ENCODE measurements at places on chromosomes 2 and 18.
A peak's percentile ranks its signal among the peaks of the same experiment; 100 is the strongest.

DNA sequence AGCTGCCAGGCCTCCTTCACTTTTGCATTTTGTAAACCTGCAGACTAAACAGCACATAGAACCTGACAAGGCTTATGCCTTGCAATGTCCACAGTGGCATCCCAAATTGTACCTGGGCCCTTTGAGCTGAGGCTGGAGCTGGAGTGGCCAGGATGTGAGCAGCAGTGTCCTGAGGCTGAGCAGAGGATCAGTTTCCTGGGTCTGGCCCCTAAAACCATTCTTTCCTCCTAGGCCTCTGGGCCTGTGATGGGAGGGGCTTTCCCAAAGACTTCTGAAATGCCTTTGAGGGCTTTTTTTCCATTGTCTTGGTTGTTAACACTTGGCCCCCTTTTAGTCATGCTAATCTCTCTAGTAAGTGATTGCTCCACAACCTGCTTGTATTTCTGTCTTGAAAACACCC, 32.8 kb downstream of the FSIP2 start:
- peak; percentile 12 for DNase-seq

DNA sequence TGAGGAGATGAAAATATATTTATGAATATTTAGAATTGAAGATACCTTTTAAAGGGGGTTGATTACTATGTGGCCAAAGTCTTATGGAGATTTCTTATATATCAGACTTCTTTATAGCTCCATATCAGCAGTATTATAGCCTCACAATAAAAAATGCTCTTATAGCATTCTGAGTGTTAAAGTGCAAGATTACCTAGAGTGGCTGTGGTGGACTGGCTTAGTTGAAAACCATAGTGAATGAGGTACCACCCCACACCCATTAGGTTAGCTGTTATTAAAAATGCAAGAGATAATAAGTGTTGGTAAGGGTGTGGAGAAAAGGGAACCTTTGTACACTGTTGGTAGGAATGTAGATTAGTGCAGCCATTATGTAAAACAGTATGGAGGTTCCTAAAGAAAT, 39.7 kb downstream of the NCOA1 start:
- DNase-seq = no peak

- peak; percentile 36 for DNase-seq
Measured at GRCh38 chr2:70083344-70084156, 3.7 kb upstream of the PCBP1 start.

GRCh38 chr2:174931724-174932123, 73.5 kb downstream of the CHN1 start:
- DNase-seq = peak; percentile 71

- no peak for DNase-seq
Measured at GRCh38 chr18:9992300-9992972, 78.6 kb downstream of the VAPA start.

DNA sequence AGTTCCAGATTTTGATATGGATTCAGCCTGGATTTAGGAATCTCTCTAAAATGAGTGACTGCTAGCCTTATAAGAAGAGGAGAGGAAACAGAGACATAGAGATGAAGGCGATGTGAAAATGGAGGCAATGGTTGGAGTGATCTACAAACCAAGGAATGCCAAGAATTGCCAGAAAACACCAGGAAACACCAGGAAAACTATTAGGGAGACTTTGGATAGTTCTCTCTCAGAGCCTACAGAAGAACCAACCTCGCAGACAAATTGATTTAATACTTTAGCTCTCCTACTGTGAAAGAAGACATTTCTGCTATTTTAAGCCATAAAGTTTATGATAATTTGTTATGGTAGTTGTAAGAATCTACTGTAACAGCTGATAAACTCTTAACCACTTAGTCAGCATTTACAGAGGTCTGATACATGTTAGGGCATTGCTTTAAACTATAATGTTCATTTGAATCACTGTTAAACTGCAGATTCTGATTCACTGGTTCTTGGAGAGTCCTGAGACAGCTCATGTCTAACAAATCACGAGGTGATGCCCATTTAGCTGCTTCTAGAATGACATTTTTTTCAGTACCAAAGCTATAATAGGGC, 1702.6 kb upstream of the LRRTM1 start:
- DNase-seq = peak; percentile 88

DNA sequence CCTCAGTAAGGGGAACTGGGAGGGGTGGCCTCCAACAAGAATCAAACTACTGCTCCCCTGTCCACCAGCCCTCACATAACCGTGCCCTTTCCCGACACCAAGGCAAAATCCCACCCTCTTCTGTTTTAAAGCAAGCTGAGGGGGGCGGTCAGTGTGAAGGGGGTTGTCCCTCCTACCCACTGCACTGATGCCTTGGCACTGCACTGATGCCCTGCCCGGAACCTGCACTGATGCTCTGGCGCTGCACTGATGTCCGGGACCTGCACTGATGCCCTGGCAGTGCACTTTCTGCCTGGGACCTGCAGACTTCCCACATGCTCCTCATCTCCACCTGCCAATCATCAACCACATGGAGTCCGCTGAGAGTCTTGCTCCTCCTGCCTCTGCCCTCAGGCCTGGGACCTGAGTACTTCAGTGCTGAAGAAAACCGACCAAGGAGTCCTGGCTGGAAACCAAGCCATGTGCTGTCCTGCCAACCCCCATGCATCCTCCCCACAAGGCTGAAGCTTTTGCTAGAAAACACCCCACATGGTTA, 179.5 kb downstream of the SMAD2 start:
- DNase-seq = no peak

GRCh38 chr2:85907671-85908157, 18.9 kb upstream of the ST3GAL5 start:
- DNase-seq = no peak

GRCh38 chr2:2848621-2849333, 517.7 kb upstream of the MYT1L start:
- peak; percentile 38 for DNase-seq

- DNase-seq = no peak
Measured at GRCh38 chr2:3489764-3490115, 29.6 kb downstream of the ADI1 start.

DNA sequence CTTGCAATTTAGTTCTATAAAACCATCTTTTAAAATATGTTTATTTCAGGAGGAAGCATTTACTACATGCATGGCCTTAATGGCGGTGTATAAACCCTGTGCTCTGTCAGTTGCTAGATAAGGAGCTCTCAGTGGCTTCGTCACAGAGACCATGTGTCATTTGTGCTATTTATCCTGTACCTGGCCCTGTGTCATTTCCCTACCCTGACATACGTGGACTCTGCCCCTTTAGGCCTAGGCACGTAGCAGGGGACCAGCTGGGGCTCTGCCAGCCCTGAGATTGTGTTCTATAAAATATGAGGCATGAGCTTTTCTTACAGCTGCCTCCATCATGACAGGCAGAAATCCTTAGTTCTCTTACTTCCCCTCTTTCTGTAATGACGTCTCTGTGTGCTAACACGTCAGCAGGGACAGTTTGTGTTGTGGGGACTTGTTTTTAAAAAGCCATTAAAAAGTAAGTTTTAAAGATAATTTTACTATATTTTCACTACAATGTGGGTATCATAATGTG, 88.0 kb downstream of the ITGB1BP1 start:
- no peak for DNase-seq

- no peak for DNase-seq
Measured at GRCh38 chr2:57597940-57598339, 448.7 kb upstream of the VRK2 start.

DNA sequence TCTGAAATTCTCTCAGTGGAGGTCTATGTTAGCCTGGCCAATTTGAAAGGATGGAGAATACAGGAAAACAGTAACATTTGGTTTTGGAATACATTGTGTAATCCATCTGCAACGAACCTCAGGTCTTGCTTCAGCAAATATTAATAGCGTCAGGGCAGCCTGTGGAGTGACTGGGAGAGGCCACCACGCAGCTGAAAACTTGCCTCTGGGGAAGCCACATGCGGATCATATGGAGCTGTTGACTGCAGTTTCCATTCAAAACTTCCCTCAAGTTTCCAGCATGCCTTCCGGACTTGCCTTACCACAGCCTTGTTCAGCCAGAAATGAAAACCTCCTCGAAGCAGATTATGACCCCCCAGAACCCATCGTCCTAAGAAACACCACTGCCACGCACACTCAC, 25.7 kb downstream of the BCL11A start:
- no peak for DNase-seq

GRCh38 chr2:14558335-14558919, 74.1 kb upstream of the LRATD1 start:
- DNase-seq = no peak

GRCh38 chr2:101873543-101873942, 118.2 kb upstream of the IL1R2 start:
- peak; percentile 48 for DNase-seq

GRCh38 chr2:30958193-30958917, 151.1 kb upstream of the CAPN13 start:
- DNase-seq = no peak

DNA sequence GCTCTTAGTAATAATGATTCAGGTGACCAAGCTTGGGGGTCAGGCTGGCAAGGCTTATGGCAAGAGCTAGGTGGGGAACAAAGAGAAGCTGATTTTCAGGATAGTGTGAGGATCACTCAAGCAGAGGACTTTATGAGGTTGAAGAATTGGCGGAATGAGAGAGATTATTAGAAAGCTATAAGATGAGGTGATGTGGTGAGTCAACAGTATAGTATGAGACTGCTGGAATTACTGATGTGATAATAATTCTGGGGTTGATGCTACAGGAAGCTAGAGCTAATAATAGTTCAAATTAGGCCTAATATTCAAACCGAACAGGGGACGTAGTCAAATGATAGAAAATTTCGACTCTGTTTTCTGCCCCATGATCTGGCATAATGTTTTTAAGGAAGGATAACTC, 2115.3 kb upstream of the PIK3C3 start:
- DNase-seq = no peak

DNA sequence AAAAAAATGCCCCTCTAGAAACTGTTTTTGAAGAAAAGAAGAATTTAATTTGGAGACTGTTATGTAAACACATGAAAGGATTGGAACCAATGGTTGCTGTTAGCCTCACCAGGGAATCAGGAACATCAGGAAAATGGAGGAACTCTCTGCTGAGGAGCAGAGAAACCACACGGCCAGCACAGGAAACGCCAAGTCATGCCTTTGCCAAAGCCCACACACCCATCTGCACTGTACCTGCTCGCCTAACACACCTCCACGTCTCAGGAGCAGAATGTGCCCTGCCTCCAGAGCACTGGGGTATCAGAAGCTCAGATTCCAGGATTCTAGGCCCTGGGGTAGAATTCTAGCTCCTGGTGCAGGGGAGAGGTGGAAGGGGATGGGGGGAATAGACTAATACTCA, 9.8 kb upstream of the SCYGR1 start:
- DNase-seq = no peak

DNA sequence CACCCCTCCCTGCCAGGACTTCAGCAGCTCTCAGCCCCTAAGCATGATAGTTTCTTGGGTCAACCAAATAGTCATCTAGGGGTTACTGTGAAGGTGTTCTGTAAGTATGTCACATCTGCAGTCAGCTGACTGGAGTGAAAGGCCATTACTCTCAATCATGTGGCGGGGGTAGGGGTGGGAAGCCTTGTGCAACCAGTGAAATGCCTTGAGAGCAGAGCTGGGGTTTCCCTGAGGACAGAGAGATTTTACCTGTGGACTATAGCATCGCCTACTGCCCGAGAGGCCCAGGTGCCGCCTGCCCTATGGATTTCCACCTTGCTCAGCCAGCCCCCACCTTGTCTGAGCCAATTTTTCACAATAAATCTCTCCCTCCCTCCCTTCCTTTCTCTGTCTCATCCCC, 20.9 kb upstream of the KLF11 start:
- DNase-seq = no peak

GRCh38 chr18:59846814-59847490, 52.8 kb upstream of the PMAIP1 start:
- DNase-seq = peak; percentile 82

DNA sequence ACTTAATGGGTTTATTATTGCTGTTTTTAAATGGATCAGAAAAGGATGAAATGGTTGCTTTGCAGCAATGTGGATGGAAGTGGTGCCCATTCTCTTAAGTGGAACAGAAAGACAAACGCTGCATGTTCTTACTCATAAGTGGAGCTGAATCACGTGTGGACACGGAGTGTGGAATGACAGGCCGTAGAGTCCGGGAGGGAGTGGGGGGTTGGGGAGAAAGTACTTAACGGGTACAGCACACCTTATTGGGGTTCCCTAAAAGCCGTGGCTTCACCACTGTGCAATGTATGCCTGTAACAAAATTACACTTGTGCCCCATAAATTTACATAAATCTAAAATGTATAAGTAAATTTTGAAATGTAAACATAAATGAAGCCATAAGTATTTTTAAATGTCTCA, 64.0 kb upstream of the CTDP1 start:
- DNase-seq = no peak

DNA sequence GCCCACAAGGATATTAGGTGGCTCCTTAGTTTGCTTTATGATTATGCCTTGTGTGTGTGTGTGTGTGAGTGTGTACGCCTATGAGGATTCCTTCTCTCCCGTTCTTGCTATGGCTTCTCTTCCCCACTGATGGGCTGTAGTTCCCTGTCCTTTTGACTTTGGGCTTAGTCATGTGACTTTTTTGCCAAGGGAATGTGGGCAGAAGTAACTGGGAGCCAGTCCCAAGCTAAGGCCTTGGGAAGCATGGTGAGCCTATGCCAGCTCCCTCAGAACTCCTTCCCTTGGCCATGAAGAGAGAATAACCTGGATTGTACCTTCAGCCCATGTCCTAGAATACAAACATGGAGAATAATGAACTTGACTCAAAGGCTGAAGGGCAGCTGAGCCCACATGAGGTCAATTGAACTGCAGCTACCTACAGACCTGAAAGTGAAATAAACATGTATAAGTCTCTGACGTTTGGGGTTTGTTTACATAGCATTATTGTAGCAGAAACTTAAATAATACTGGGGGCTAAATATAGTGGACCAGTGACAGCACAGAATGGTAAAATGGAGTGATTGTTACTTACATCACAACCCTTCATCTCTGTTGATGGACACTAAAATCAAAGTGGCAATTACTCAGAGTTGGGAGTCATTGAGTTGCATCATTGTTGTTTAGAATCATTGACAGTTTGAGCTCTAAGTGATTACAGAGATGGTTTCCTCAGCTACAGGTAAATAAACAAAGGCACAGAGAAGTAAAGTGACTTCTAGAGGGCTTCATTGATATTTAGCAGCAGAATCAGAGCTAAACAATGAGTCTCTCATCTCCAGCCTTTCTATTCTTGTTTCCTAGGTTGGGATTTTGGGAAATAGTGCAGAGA, 15.3 kb upstream of the IL36G start:
- peak; percentile 7 for DNase-seq

DNA sequence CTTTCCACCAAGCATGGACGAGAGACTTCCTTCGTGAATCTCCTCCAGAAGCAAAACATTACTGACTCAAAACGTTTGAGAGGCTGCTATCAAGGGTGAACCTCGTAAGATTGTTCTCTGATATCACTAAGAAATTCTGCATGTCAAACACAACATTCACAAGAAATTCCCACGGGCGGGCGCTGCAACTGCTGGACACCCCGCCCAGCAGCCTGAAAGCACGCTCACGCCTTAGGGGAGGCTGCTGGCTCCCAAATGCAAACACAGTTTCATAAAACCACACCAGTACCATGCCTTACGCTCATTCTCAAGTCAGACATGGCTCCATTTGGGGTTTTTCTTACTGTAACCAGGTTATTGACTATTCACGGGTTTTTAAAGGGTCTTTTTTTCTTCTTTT, 39.0 kb downstream of the MBP start:
- no peak for DNase-seq

GRCh38 chr2:239329972-239330572, 70.7 kb downstream of the HDAC4 start:
- DNase-seq = no peak
